ENCODE measurements at places on chromosomes 7 and 10.

DNA sequence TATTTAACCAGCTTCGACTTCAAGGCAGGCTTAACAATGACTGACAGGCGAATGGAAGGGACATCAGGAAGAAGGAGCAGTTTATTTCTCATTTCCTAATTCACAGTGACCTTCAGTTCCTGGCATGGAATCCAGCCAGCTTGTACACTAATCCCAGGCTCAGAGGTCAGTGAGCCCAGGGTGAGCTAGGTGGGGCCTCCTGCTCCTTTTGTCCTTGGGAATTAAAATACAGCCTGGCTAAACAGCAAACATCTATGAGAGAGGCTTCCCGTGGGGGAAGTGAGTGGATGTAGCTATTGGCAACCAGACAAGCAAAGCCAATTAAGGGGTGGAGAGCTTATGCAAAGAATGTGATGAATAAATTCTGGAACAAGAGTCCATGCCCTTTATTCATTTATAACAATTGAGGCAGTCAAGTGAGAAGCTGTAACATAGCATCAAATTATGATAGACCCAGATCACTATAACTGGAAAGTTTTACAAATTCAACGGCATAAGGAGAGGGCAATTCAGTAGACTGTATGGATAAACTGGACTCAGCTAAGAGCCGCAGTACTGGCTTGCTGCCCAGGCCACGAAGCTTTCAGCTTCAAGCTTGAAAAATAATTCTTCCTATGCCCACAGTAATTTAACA lies 57.1 kb downstream of the STK17A start:
- no peak for DNase-seq

GRCh38 chr10:21602313-21602712 lies 68.3 kb downstream of the MLLT10 start:
- no peak for DNase-seq

- no peak for DNase-seq
Observed at GRCh38 chr7:134752006-134752760, 27.3 kb upstream of the CALD1 start.

DNA sequence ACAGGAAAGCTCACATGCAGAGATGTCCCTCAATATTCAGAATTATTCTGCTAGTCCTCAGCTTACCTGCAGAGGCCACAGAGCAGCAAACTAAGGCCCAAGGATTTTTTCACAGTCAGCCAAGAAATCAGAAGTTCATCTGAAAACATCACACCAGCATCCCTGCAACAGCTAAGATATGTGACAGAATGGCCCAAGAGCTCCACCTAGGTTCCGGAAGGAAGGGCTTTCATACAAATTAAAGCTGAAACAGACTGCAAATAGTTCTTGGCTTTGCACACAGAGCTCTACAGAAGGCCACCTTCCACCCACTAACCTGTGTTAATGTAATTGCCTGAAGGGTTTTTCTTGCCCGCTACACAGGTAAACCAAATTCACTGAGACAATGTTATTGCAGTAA lies 438.8 kb upstream of the C7orf33 start:
- DNase-seq, result no peak

- no peak for DNase-seq
Observed at GRCh38 chr10:62027841-62028501, 126.5 kb downstream of the ARID5B start.

GRCh38 chr10:79079490-79080355 lies 11.0 kb downstream of the ZMIZ1 start:
- no peak for DNase-seq

DNA sequence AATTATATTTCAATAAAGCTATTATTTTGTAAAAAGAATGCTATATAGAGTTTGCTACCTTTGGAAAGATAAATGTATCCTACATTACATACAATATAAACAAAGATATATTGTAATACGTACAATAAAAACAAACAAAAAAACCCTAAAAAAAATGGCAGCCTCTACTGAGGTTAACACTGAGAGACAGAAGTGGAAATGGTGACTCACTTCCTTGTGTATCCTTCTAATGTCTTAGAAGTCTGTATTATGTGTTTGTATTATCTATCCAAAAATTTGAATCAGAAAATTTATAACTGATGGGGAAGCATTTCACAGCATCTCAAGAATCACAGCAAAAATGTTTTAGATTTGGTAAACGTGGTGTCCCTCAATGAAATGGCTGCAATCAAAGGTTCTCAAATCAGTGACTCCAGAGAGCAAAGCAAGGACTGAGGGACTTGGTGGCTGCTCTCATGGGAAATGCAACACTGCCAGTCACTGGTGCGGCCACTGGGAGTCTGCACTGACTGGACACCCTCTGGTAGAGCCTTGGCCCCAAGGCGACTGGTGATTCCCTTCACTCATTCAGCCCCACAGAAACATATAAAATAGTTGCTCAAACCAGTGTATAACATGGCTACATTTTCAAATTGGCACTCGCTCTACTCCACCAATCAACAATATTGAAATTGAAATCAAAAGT lies 53.8 kb downstream of the PANK1 start:
- DNase-seq, result no peak

- DNase-seq, result no peak
Observed at GRCh38 chr7:46349490-46349889, 428.4 kb upstream of the IGFBP3 start.

- DNase-seq, result no peak
Observed at GRCh38 chr7:8499128-8499527, 65.7 kb downstream of the NXPH1 start.

DNA sequence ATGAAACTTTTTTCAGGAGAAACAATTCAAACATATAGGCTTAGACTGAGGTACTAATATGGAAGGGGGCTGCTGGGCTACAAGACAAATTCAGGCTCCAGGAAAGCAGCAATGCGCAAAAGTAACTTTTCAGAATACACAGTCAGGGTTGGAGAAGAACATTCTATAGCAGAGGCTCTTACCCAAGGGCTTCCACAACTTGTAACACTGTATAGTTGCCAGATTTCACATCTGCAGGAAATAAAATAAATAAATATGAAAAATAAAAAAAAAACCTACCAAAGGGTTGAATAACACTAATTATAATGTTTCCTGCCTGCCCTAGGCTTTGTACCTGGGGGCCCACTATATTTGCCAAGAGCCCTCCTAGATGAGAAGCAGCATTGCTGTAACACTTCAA lies 14.3 kb downstream of the MMS19 start:
- no peak for DNase-seq

DNA sequence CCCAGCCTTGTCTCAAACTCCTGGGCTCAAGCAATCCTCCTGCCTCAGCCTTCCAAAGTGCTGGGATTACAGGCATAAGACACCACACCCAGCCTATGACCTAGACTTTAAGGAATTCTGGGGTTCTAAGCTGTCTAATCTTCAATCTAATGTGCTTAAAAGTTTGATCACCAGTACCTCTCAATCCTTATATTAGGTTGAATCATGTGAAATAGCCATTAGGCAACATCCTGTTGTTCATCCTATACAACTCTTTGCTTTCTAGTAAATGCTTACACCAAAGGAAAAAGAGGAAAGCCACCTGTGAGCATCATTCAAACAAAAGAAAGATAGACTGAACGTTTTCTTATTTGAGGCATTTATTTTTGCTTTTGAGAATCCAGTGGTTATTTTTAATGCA lies 56.0 kb downstream of the ATOH7 start:
- DNase-seq, result no peak

DNA sequence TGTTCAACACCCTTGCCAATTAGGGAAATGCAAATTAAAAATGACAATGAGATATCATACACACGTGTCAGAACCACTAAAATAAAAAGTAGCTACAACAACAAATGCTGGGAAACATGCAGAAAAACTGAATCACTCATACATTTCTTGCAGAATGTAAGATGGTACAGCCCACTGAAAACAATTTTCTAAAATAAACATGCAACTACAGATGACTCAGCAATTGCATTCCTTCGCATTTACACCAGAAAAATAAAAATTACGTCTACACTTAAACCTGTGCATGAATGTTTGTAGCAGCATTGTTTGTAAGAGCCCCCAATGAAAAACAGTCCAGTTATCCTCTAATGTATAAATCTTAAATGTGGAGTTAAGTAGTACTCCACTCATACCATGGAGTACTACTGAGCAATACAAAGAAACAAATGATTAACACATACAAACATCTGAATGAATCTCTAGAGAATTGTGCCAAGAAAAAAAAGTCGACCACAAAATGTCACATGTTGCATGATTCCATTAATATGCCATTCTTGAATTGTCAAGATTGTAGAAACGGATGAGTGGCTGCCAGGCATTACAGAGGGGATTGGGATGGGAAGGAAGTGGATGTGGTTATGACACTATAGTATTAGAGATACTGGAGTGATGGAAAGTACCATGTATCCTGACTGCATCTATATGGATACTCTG lies 134.6 kb upstream of the NPSR1 start:
- DNase-seq, result no peak

GRCh38 chr7:36085096-36085495 lies 68.0 kb upstream of the EEPD1 start:
- no peak for DNase-seq

DNA sequence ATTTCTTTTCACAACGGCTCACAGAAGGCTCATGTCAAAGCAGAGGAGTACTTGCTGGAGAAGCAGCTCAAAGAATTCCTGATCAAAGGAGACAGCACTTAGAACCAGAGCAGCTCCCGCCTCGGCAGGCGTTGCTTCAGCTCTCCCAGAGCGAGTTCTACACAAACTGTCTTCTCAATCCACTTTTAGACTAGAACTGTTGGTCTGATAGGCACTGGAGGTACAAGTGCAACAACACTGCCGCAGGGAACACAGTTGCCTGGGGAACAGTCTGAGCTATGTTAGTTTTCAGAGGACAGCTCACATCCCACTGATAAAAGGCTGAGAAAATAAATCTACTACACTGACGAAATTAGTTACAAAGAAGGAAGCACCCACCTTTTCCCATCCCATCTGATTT lies 35.4 kb downstream of the CYTH3 start:
- no peak for DNase-seq

DNA sequence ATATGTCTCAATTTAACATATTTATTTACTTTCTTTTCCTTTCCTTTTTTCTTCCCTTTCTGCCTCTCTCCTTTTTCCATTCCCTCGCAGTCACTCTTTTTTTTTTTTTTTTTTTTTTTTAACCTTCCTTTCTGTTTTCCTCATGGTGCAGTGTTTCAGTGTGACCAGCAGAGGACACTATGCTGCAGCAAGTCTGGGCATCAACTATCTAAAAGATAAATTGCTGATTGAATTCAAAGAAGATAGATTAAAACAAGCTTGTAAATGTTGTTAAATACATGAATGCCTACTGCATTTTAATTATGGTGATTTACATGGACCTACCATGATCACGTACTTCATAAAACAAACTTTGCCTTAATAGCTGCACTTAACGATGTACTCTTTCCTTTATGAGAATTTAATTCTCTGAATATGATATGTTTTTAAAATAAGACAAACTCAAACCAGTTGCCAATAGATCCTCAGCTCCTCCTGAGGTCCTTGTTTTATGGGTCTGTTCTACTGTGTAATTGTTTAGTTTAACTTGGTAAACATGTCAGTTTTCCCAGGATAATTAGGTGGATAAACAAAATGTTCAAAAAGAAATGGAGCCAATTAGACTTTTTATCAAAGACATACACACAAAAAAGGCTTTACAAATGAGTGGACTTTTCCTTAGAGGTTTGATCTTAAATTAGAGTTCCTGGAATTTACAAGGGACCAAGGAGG lies 101.0 kb upstream of the AGR3 start:
- peak; percentile 58 for DNase-seq

GRCh38 chr10:4981722-4982471 lies 18.7 kb downstream of the AKR1C1 start:
- DNase-seq, result peak; percentile 26

- no peak for DNase-seq
Observed at GRCh38 chr7:158422196-158422886, 165.3 kb downstream of the PTPRN2 start.

- no peak for DNase-seq
Observed at GRCh38 chr10:122464250-122464510, 2.8 kb downstream of the HTRA1 start.

- no peak for DNase-seq
Observed at GRCh38 chr10:28678687-28679457, 1.6 kb downstream of the BAMBI start.

- DNase-seq, result no peak
Observed at GRCh38 chr7:70997261-70997660, 134.7 kb upstream of the GALNT17 start.

DNA sequence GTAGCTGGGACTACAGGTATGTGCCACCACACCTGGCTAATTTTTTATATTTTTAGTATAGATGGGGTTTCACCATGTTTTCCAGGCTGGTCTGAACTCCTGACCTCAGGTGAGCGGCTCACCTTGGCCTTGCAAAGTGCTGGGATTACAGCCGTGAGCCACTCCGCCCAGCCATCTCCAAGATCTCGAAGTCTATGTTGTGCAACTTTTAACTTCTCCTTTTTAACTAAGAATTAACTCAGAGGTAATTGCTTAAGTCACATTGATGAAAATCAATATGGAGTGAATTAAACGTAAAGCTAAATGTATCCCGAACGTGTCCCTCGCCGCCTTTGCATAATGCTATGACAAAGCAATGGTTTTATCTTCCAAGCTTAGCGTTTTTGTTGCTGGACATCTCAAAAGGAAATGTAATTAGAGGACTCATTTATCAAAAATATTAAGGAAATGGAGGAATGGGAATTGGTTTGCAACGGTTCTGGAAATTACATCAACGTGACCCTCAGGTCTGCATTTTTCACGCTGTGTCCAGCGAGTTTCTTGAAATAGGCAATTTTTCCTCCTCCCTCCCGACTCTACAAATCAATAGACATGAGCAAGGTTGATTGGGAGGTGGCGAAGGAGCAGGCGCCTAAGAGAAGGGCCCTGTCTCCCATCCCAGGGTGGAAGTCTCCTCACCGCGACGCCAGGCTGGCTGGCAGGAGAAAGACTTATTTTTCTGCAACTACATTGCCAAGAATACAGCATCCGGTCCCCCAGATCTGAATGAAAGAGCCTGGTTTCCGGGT lies 89.8 kb downstream of the TMEM130 start:
- DNase-seq, result no peak

DNA sequence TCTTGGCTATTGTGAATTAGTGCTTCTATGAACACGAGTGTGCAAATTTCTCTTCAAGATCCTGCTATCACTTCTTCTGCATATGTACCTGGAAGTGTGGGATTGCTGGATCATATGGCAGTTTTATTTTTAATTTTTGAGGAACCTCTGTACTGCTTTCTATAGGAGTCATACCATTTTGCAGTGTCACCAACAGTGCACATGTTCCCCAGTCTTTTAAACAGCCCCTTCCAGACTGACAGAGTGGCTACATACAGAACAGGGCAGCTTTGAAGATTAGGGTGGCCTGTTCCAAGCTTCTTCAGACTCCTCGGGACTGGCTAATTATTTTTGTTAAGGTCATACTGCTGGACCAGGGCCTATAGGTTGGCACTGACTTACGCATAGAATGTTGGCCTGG lies 82.9 kb downstream of the AUTS2 start:
- no peak for DNase-seq

DNA sequence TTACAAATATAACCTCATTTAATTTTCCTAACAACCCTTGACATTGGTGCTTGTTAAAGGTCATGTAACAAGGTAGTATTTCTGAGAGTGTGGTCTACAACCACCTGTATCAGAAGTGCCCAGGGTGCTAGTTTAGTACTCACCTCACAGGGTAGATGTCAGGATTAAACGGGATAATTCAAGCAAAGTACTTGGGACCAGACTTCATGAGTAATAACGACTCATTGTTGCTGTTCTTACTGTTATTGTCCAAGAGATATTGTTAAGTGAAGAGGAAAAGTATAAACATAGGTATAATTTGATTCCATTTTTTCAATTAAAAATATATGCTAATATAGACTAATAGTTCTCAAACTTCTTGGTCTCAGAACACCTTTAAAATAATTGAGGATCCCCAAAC lies 179.3 kb downstream of the WNT2 start:
- no peak for DNase-seq

Measured in activated CD4-positive, alpha-beta T cell treated with anti-CD3 and anti-CD28 coated beads, Interleukin-2, amount 50 U/mL, for 16 hours (primary cell).